Head of caudate nucleus (tissue), 42 donors: ENCODE measurements at places on chromosomes 12 and 14.

GRCh38 chr12:3141339-3142321 is 64.5 kb downstream of the TSPAN9 start:
- DNase-seq = no peak

- no peak for DNase-seq
Observed at GRCh38 chr14:90836692-90837063, 20.4 kb upstream of the TTC7B start.

- no peak for DNase-seq
Observed at GRCh38 chr14:106737021-106737420, 1210.6 kb downstream of the TMEM121 start.

DNA sequence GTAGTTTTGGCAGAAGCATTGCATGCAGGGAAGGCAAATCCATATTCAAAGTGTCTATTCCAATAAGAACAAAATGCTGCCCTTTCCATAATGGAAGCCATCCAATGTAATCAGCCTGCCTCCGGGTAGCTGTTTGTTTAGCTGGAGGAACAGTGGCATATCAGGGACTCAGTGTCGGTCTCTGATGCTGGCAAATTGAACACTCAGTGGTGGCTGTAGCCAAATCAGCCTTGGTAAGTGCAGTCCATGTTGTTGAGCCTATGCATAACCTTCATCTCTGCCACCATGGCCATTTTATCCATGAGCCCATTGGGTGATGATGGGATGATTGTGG is 147.8 kb upstream of the MAX start:
- DNase-seq = no peak

DNA sequence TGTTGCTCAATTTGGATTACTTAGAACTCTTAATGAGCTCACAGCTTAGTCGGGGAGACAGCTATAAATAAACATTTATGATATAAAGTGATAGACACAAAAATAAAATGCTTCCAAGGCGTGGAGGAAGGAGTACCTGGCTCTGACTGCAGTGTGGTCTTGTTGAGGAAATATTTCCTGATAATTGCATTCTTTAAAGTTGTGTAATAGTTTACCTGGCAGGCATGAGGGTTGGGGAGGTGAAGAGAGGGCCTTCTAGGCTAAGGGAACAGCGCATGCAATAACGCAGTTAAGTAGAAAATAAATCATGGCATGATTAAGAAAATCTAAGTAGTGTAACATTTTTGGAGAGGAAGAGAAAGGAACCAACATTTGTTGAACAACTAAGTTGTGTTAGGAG is 260.5 kb upstream of the ATP2B1 start:
- DNase-seq = no peak

DNA sequence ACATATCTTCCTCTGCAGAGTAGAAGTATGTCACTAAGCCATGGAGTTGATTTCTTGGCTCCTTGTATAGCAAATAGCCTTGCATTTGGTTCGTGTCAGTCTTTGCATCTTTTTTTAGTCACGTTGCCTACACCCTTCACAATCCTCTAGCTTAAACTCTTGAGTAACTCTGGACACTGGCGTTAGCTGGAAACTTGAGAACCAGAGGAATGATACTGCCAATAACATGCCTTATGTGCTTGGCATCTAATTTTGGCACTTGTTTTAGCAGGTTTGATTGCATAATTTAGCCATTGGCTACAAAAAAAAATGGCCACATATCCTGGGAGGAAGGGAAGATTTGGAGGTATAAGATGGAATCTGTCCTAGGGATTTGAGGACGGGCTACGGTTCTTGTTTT is 136.2 kb downstream of the ETV6 start:
- DNase-seq = no peak

GRCh38 chr12:14283489-14284144 is 81.9 kb upstream of the ATF7IP start:
- DNase-seq = no peak
